ENCODE measurements at places on chromosomes 1 and 21.

DNA sequence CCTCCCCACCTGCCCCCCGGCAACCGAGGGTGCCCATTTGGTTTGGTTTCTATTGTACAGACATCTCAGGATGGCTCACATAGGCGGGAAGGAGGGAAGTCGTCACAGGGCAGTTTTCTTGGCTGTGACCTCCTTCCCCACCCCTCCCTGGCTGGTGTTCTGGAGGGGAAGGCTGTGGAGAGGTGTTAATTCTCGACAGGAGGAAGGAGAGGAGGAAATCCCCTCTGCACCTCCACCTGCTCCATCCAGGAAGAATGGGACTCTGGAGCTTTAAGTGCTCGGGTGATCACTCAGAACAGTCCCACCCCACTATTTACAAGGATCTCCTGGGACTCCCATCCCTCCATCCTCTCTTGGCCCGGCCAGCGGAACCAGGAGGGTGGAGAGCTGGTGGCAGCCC, 7.6 kb downstream of the MEX3A start:
- no peak for DNase-seq

DNA sequence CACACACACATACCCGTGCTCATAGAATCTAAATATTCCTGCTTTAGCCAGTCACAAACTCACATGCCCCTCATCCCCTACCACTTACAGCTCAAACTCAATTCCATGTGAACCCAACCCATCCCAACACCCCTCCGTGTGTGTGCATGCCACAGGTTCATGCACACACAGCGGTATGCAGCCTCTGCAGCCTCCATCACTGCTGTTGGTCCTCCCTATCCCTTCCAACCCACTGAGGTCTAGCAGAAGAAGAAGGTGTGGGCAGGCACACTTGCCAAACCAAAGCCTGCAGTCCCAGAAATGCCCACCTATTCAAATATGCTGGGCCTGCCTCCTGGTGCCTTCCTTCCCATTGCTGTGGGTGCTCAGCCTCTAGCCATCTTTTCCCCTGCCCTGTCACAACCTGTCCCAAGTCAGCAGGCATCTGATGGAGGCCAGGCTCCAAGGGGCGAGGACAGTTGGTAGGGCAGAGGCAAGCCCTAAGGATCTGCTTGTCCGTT, 26.2 kb downstream of the SLC2A1 start:
- DNase-seq: no peak

DNA sequence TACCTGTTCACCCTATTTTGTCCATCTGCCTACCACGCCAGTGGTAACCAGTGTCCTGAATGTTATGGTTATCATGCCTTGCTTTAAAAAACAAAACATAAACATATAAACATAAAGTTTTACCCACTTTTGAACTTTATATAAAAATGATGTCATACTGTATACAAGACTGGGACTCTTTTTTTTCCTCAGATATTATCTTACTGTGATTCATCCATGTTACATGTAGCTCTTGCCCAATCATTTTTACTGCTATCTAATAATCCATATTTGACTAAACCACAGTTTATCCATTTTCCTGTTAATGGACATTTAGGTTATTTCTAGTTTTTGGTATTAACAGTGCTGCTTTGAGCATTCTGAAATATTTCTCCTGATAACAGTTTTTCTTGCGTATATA, 78.8 kb downstream of the GPR161 start:
- DNase-seq: no peak

DNA sequence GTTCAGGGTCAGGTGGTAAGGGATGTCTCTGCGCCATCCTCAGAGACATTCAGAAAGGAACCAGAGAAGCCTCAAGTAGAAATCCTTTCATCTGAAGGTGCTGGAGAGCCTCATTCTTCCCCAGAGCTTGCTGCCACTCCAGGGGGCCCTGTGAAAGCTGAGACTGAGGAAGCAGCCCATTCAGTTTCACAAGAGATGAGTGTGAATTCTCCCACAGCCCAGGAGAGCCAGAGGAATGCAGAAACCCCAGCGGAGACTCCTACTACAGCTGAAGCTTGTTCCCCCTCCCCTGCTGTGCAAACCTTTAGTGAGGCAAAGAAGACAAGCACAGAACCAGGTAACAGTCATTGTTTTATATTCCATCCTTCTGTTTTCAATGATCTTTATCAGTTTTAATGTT, 38.7 kb downstream of the ZBTB40 start:
- no peak for DNase-seq

DNA sequence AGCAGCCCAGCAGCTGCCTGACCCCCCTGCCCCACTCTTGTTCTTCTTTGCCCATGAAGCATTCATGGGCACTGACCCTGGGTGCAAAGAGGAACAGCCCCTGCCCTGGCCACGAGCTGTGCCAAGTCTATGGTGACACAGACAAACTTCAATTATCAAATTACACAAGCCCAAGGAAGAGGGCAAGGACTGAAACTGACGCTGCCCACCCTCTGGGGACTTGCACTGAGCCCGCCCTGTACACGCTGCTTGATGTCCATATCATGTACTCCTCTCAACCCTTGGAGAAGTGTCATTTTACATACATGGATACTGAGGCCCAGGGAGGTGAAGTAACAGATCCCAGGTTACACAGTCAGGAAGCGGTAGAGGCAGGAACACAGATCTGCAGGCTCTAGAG, 32.1 kb downstream of the NKAIN1 start:
- no peak for DNase-seq

DNA sequence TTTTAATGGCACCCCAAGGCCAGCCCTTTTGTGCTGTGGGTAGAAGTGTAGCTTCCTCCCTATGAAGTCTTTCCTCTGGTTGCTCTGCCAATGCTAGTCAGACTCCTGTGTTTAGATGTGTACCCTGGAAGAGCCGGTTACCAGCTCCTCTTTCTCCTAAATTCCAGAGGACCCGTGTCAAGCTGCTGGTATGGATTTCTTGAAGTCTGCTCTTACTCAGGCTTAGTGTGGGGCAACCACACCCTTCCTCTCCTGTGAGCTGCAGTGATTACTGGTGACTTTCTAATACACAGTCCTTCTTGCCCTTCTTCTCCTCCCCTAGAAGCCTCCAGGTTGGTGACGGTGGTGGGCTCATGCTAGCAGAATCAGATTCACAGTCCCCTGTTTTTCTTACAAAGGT, 74.1 kb upstream of the AKT3 start:
- no peak for DNase-seq

DNA sequence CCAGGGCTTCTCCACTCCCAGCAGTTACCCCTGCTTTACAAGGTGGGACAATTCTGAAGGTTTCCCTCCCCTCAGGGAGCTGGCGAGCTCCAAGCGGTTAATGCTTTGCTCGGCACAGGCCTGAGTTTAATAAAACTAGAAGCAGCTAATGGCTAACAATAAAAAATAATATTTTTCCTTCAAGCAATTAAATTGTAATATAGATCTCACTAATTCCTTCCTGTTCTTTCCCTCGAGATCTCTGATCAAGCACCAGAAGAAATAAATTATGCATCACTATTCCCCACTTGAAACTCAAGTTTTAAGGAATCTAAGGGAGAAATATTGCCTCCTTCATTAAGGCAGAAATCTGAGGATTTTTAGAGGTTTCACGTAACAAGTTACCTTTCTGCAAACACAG, 42.9 kb downstream of the GLIS1 start:
- DNase-seq: no peak

GRCh38 chr1:221643404-221644144, 98.3 kb downstream of the DUSP10 start:
- no peak for DNase-seq

DNA sequence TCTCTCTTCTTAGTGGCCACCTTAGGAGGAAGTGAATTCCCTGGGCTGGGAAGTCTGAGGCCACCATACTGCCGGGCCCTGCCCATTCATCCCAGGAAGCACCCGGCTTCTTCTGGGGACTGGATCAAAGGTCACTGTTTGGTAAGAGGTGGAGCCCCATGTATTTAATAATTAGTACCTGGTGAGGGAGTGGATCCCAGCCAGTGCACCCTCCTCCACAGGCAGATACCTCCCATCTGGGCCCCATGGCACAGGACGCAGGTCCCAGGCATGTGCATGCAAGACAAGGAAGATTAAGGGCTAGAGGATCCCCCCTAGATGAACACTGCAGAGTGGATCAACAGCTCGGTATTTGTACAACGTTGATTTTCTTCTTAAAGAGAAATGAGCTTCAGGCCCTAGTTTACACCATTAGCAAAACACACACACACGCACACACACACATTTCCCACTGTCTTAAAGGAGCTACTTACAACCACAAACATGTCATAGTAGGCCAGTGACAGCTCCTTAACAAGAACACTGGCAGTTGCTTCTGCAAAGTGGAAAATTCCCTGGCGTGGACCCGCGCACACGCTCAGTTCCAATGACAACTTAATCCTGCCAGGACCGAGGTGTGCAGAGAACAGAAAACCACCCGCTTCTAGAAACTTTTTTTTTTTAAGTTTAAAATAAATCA, 90.7 kb downstream of the MRPL37 start:
- DNase-seq: no peak

- DNase-seq: peak; percentile 12
These were observed 10.0 kb upstream of the ARHGAP29 start for GRCh38 chr1:94247138-94248094.

DNA sequence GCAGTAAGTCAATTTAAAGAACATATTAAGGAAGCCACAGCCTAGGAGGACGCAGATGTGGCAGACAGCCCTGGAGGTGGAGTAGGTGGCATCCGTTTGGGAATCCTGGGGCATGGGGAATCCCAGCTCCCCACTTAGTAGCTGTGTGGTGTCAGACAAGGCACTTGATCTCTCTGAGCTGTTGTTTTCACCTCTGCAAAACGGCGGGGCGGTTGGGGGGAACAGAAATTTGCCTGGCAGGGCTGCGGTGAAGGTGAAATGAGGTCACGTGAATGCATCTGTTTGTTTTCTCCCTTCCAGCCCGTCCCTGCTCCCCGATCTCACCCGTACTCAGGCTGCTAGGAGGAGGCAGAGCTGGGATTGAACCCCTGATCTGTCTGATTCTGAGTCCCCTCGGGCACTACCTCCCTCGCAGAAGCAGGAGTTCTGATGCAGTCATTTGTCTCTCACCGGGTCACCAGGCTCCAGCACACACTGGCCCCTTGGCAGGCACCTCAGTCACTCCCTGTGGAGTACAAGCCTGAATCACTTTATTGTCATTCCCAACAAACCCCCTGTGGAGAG, 2.2 kb upstream of the LAPTM5 start:
- no peak for DNase-seq

DNA sequence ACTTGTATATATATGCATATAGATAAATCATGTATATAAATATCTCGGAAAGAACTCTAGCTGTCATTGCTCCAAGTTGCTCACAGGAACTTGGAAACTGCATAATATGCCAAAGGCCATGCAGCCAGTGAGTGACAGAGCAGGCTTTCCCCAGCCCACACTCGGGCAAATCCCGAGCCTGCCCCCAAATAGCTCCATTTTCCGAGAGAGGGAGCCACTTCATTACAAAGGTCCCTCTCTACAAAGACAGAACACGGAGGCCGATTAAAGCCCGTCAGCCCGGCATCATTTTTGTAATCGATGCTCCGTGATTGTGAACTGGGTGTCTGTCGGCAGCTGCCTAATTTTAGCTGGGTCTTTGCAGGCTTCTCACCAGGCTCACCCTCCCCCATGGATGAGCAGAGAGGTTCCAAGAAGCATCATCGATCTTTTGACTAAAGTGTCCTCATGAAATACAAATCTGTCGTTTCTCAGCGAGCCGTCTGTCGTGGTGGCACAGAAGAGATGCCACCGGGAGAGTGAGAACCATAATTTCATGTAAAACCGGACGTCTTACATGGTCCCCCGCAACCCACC, 663.9 kb downstream of the PTPRU start:
- no peak for DNase-seq

- DNase-seq: no peak
These were observed 49.7 kb upstream of the EPB41 start for GRCh38 chr1:28864695-28865094.

- DNase-seq: no peak
These were observed 73.5 kb upstream of the WNT4 start for GRCh38 chr1:22216210-22216883.

DNA sequence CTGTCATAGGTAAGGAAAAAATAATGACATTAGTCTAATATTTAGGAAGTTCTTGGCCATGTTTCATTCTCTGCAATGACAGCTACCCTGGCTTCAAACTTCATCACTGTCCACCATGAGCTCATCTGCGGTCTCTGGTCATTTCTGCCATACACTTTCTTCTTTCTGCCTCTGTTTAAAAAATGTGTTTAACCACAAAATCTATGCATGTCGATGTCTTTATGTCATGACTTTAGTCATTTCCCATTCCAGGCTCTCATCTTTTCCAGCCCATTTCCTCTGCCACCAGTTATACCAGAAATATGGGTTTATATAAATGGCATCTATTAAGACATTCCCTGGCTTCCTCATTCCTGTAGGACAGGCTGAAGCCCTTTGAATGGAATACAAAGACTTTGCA, 68.5 kb upstream of the DUSP10 start:
- DNase-seq: no peak

DNA sequence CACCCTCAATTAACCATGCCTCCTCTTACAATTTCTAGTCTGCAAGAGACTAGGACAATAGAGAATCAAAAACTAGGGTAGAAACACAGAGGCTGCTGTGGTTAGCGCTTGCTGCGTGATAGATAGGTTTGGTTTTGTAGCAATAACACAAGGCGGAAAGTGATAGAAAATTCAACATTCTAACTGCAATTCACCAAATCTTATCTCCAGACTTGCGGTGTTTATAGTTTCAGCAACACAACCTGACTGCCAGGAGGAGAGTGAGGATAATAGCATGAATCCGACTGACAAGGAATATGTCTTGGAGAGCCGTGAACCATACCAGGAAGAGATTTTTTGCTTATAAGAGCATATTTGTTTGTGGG, 30.7 kb upstream of the IFNAR2 start:
- no peak for DNase-seq

- no peak for DNase-seq
These were observed 54.9 kb downstream of the PATJ start for GRCh38 chr1:61797045-61797755.

- no peak for DNase-seq
These were observed 59.7 kb downstream of the FGGY start for GRCh38 chr1:59356627-59357026.

DNA sequence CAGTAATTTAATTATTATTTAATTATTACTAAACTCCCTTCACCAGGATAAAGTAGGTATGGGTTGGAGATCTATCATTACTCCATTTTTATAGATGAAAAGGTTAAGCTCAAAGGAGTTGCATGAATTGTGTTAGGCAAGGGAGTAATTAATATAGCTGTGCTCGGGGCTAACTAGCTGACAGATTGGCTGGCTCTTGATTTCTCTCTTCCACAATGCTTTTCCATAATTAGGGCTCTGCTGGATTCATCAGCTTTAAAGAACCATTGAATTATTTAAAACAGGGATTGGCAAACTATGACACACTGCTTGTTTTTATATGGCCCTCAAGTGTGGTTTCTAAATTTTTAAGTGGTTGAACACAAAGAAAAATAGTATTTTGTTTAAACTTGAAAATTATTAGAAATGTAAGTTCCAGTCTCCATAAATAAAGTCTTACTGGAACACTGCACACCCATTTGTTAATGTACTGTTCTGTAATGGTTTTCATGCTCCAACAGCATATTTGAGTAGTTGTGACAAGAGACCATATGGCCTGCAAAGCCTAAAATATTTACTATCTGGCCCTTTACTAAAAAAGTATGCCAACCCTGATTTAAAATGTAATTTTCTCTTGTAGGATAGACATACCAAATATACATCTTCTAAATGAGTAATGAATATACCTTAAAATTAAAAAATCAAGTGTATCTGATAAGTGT, 76.4 kb downstream of the GDAP2 start:
- no peak for DNase-seq
